ENCODE measurements at places on chromosomes 11 and 22.

DNA sequence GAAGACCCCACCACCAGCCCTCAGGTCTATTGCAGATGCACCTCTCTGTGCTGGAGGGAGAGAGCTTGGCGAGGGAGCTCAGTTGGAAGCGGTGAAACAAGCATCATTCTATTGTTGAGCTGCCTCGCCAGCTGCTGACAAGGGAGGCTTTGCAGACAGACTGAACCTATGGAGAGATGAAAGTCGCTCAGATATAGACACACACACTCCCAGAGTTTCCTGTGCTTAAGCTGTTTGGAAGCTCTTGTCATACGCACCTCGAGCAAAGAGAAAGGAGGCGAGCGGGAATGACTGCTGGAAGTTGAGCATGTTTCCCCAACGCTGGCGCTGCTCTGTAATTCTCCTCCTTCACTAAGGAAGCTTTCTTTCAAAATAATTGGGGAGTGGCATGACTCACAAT, 126.1 kb downstream of the TRIM29 start:
- DNase-seq, result no peak

GRCh38 chr11:44816761-44817160, 90.0 kb downstream of the TSPAN18 start:
- no peak for DNase-seq

- DNase-seq, result no peak
These were observed 67.4 kb downstream of the SCN3B start for GRCh38 chr11:123587044-123587443.

- DNase-seq, result no peak
These were observed 96.3 kb downstream of the APIP start for GRCh38 chr11:34819740-34820482.

- no peak for DNase-seq
These were observed 2.5 kb downstream of the OSBPL5 start for GRCh38 chr11:3162410-3163240.

GRCh38 chr11:17219016-17219415, 11.2 kb upstream of the PIK3C2A start:
- no peak for DNase-seq

GRCh38 chr22:48919851-48920589, 907.7 kb downstream of the BRD1 start:
- no peak for DNase-seq

DNA sequence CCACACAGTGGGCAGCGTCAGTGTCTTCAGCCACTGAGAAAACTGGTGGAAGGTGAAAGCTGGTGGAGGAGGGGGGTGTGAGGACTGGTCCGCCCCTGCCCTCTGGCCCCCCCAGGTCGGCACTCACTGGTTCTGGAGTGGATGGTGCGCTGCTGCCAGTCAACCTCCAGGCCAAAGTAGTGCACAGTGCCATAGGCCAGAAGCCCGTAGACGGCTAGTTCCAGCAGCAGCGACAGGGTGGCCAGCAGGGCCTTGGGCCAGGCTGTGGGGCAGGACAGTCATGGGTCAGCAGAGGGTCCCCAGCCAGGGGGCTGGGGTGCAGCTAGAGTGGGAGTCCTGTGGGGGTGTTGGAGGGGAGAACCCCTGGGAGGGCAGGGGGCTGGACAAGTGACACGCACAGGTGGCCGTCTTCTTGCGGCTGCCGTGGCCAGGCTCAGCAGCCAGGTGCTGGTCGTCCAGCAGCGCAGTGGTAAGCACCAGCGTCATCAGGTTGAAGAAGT, 2.2 kb downstream of the LMF2 start:
- DNase-seq, result no peak

DNA sequence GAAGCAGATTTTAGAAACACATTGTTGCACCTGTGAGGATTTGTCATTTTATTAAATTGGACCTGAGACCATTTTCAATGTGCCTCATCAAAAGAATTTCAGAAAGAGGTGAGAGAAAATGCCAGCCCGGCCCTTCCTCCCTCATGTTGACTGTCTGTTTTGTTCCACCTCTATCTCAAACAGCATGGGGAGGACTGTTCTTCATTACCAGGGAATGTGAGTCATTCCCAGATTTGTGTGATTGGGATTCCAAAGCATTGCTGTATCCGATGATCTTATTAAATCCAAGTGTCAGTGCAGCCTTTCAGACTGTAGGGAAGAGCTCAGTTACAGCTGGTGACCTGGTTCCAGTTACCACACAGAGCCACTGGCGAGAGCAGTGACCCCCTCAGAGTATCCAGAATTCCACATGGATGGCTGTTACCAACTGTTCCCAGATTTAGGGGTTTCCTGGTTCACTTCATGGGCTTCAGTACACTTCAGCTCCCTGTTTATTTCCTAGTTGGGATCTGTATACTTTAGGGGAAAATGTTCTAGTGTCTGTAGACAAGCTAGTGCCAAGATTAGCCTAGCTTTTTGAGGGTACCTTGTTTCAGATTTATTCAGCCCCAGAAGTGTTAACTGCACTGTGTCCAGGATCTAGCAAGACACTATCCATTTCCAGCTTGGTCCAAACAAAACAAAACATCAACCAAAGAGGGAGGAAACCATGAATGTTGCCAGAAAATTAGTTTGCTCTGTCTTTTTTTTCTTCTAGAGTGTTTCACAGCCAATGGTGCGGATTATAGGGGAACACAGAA, 20.9 kb downstream of the KREMEN1 start:
- DNase-seq, result peak; percentile 76

- no peak for DNase-seq
These were observed 81.6 kb downstream of the CCDC81 start for GRCh38 chr11:86456075-86456939.

GRCh38 chr22:33869946-33870345, 50.3 kb downstream of the LARGE1 start:
- no peak for DNase-seq

DNA sequence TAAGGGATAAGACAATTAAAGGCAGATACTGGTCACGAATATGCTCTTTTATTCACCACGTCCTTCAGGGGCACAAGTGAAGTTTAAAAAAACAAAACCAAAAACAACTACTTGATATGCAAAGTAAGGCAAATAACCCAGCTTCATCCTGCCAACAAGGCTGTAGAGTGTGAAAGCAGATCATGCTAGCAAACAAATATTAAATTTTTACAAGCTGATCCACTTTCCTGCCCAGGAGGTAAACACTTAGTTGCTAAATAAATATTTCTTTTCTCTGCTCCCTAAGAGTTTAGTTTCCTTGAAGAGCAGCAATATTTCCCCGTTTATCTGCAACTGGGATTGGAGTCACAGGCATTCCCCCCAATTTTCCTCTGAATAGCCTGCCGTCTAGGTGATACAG, 300.2 kb downstream of the LARGE1 start:
- DNase-seq, result no peak

DNA sequence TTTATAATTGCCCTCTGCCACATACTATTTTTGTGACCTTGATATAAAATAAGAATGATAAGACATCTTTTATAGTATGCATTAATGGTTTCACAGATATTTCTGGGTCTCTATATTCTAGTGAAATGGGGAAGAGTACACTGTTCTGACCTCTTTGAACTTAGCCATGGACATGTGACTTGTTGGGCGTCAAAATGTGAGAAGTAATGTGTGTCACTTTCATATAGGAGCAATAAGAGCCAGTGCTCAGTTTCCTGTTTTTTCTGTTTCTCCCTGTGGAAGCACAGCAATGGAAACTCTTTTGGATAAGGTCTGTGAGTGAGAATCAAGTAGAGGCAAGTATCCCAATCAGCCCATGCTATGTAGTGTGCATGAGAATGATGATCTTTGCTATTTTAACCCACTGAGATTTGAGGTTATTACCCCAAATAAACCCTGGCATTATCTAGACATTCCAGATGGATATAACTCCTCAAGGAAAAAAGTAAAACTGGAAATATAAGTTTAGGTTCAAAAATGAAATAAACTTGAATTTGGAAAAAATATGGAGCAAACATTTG, 60.7 kb downstream of the RAB38 start:
- no peak for DNase-seq

GRCh38 chr11:63491240-63491587, 247 bp upstream of the PLAAT5 start:
- DNase-seq, result no peak

GRCh38 chr22:45242778-45243191, 2.1 kb upstream of the KIAA0930 start:
- no peak for DNase-seq

DNA sequence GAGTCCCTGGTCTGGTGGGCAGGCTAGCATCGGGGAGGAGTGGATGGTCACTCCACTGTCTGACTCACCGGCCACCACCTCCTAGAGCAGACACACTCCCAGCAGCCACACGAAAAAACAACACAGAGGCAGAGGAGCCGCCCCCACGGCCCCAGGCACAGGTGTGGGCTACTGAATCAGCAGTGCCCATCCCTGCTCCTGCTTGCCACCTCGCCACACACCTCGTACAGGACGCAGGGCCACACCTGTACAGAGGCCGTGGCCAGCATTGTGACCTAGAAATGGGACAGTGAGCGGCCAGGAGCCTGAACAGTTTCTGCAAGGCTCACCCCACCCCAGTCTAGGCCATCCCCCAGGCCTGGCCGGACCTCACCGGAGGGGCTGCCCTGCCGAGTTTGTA, 14.0 kb downstream of the TRIM29 start:
- DNase-seq, result no peak

- DNase-seq, result no peak
These were observed 38.2 kb upstream of the ALX4 start for GRCh38 chr11:44348114-44348513.

DNA sequence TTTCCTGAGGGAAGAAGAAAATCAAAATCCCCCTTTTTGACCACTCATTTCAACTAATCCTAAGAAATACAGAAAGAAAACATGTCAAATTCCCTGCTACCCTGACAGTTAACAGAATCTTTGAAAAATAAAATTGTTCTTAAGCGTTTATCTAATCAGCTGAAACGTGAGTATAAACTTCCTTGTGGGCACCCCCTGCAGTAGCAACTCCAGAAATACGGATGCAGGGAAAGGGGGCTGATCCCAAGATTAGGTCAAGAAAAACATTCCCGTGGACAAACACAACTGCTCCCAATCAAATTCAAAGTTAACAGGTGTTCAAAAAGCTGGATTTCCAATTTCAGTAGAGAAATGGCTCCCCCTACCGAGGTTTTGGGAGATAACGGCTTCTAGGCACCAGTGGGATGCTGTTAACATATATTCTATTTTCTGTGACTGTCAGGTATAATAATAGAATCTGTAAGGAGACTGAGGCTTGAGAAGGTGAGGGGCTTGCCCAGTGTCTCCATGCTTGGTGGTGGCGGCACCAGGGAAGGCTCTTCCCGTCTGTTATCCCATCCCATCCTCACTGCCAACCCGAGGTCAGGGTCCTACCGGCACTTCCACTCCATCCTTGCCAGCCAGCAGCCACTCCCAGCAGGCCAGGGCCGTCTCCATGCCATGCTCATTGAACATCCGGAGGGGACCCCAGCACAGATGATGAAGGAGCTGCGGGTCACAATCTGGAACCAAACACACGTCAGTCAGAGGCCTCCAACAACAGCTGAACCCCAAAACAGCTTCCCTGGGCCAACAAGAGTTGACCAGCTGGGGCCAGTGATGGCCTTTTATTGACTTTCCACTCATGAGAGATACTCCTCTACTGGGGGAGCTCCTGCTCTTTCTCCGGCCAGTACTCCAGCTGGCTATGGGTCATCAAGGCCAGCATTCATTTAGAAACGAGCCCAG, 32.0 kb upstream of the SERPIND1 start:
- DNase-seq, result no peak

GRCh38 chr22:31398231-31398630, 1.2 kb upstream of the DRG1 start:
- DNase-seq, result no peak

DNA sequence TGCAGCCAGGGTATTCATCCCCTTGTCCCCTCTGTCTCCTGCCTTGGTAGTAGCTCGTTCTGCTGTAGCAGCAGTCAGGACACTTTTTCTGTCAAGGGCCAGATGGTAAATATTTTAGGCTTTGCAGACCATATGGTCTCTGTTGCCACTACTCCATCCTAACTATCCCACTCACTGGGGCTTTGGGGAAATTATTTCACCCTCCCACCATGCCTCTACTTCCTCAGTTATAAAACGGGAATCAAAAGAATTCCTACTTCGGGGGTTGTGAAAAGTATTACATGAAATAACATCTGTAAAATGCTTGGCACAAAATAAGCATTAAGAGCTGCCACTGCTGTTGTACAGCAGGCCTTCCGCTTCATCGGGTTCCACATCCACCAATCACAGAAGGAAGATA, 89.9 kb upstream of the LDLRAD3 start:
- DNase-seq, result no peak

DNA sequence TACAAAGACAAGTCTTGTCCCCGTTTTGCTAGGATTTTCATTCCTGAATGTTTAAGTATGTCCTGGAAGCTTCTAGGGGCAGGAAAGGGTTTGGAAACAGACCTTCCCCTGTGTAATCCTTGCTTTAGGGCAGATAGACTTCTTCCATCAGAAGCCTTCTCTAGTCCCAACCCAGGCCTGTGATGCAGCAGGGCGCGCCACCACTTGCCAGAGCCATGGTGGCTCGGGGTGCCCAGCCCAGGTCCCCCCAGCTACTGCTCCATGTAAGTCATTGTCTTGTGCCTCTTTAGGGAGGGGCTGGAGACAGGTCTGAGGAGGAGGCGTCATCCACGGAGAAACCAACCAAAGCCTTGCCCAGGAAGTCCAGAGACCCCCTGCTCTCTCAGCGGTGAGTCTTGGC, 4.3 kb downstream of the NOL12 start:
- no peak for DNase-seq

- DNase-seq, result no peak
These were observed 1430.5 kb downstream of the TBC1D22A start for GRCh38 chr22:48192920-48193319.

GRCh38 chr11:86548271-86548917, 124.0 kb downstream of the ME3 start:
- no peak for DNase-seq

- DNase-seq, result no peak
These were observed at the start of gene MCAM for GRCh38 chr11:119316729-119317591. TSS of gene MCAM (minus strand) at chr11:119317130. CDS start at chr11:119317101, 29 bp downstream.

DNA sequence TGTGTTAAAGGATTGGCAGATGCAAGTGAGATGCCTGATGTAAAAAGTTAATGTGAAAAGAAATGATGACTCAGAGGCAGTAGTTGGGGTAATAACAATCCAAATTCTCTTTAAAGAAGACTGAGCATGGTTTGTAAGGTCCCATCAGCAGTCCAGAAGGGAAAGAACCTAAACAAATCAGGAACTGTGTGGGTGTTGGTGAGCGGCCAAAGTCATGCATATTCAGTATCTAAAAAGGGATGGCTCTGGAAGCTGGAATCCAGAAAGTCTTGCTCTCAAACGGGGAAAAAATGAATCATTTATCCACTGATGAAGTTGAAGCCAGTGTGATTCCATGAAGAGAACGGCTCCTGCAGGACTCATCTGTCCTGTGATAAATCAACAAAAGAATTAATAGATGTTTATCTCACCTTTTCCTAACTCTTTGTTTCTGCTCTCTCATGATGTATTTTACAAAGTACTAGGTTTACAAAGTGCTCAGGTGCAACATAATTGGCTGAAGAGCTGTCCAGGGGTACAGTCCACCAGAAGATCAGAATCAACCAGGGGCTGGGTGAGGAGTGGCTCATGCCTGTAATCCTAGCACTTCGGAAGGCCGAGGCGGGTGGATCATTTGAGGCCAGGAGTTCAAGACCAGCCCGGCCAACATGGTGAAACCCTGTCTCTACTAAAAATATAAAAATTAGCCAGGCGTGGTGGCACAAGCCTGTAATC, 20.5 kb upstream of the SORL1-AS1 start:
- no peak for DNase-seq

All from GM04503 (cell line).